ENCODE measurements at places on chromosomes 4 and X.

GRCh38 chr4:99749445-99750391 lies 66.9 kb upstream of the DAPP1 start:
- no peak for DNase-seq

GRCh38 chr4:102687373-102687981 lies 73.3 kb downstream of the MANBA start:
- DNase-seq = no peak

GRCh38 chr4:76300012-76300411 lies 6.5 kb upstream of the STBD1 start:
- no peak for DNase-seq

- DNase-seq = no peak
Observed at GRCh38 chrX:17919896-17920446, 58.9 kb upstream of the RAI2 start.

DNA sequence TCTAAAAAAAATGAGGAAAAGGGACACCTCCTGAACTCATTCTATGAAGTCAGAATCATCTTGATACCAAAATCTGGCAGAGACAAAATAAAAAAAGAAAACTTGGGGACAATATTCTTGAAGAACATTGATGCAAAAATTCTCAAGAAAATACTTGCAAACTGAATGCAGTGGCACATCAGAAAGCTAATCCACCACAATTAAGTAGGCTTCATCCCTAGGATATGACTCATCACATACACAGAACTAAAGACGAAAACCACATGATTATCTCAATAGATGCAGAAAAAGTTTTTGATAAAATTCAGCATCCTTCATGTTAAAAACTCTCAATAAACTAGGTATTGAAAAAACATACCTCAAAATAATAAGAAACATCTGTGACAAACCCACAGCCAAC lies 98.3 kb downstream of the FAM47B start:
- DNase-seq = no peak

DNA sequence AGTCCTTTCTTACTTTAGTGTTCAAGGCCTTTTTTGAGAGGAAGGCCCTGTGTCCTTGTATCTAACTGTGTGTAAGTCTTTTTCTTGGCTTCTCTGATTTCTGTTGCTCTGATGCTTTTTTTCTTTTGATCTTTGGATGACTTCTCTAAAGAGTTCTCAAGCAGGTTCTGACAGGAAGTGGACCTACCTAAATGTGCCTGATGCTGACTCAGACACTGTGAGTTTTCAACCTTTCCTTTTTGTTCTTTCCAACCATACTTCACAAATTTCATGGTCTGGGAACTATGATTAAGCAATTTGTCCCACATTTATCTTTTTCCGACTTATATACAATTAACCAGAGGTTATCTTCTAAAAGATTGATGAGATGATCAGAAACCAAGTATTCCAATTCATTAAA lies 96.5 kb downstream of the SYTL5 start:
- DNase-seq = no peak

DNA sequence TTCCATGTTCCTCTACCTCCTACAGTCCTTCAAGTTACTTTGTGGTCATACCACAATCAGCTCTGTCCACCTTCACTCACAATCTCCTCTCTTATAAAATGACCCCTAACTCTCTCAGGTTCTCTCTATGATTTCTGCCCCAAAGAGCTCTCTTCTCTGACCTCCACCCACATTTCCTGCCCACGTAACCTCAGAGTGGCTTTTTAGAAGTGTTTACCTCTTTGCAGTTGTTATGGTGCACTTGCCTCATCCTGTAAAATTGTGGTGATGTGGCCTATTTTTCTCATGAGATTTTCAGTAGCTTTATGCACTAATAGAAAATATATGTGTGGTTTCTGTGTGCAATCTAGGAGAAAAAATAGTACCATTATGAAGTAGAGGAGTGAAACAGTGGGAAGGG lies 215.8 kb downstream of the PACRGL start:
- no peak for DNase-seq

- DNase-seq = no peak
Observed at GRCh38 chr4:22962295-22962694, 269.6 kb downstream of the GBA3 start.

- no peak for DNase-seq
Observed at GRCh38 chr4:163485589-163485988, 8.9 kb upstream of the TMA16 start.

GRCh38 chrX:150478496-150479492 lies 89.6 kb upstream of the MTM1 start:
- no peak for DNase-seq

DNA sequence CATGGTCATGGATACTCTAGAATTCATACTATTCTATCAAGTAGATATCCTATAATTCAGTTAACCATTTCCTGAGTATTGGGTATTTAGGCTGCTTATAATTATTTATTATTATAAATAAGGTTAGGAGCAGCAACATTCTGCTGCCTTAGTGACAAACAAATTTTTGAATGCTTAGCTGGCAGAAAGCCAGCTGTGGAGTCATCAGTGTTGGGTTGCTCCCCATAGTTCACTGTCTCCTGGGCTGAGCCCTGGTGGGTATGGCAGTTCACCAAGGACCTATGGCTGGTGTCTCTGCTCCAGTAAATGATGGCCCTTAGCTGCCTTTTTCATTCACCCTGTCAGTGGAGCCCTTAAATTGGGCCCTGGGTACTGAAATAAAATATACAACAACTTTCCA lies 61.8 kb downstream of the SMARCA5 start:
- DNase-seq = no peak

DNA sequence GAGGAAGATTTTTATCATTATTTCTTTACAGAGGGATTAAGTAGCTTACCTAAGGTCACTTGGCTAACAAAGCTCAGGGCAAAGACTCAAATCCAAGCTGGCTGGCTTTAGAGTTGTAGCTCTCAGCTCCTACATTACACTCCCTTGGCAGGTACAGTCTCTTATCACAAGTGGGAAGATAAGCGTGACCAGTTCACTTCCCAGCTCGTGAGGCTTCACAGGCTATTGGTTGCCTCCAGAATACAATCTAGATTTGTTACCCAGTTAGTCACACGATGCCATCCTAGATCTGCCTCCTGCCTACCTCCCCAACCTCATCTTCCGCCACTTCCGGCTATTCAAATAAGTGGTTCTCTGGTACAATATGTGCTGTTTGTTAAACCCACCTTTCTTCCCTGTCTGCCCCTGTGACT lies 3.7 kb downstream of the MMRN1 start:
- no peak for DNase-seq

DNA sequence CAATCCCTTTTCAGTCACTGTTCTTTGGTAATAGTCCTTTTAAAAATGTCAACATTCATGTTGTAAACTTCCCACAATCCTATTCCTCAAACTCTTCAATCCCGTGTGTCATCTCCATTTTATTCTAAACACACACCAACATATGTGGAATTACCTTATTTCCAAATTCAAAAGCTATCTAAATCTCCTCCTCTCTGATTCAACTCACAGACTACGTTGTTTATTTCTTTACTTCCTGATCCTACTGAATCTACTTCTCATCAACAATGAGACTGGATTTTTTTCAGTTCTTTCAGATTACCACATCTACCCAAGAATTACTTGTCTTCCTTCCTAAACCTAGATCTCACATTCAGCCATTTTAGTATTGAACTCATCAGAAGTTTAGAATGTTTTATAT lies 188.2 kb downstream of the GABRB1 start:
- DNase-seq = no peak

Data from AG09319 (cell line).